IMR-90 (cell line): ENCODE measurements at places on chromosomes 13 and 19. TPM values are rescaled to one million over a fixed set of nuclear protein-coding genes. Genes with fewer than 3 reads are reported as not detected.
A peak's percentile ranks its signal among the peaks of the same experiment; 100 is the strongest.

DNA sequence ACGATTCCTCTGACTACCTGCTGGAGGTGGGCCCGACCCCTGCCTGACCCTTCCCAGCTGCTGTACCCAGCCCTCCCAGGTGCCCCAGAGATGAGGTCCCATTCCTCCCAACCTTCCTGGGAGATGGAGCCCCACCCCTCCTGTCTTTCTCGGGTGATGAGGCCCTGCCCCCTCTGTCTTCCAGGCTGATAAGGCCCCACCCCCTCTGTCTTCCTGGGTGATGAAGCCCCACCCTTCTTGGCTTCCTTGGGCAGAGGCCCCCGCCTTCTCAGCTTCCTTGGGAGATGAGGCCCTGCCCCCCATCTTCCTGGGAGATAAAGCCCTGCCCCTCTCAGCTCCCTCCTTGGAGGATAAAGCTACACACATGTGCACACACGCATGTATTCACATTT is 47.9 kb downstream of the CERS4 start:
- peaks cover 6% of the 10 kb centered on the region; the same call in 1 of the 2 replicates for H3K36me3 ChIP-seq
- no peak overlapping the region for H3K4me3 ChIP-seq
- no peak for DNase-seq
- no peak overlapping the region for H3K27ac ChIP-seq
- H3K4me1 ChIP-seq: peaks cover 3% of the 10 kb centered on the region; the same call in 1 of the 2 replicates

DNA sequence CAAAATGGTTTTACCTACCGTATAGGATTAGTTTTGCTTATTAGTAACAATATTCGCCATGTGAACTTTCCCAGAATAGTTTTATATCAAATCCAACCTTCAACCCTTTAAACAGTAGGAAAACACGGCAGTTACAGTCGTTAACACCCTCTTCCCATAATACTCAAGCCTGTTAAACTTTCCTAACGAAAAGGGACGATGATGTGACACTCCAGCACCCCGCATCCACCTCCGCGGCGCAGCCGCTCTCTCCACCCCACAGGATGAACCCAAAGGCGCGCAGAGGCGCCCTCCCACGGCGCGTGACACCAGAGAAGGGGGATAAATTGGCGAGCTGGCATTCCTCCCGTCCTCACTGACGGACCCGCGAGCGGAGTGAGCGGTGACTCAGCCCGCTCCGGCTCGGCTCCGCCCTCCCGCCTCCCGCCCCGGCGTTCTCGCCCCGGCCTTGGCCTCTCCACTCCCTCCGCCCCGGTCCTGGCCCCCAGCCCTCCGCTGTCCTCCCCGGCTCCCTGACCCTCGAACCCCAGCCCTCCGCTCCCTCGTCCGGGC is 665 bp downstream of the TUBGCP3 start:
- H3K27me3 ChIP-seq: no peaks in the 10 kb centered on the region
- no peaks in the 10 kb centered on the region for H3K36me3 ChIP-seq
- peak overlapping the region; percentile 90 for H3K27ac ChIP-seq
- 0 out of 2 replicates have a peak, but pooled peaks cover 3% of the 10 kb centered on the region for H3K4me1 ChIP-seq
- peak overlapping the region; percentile 83 for H3K4me3 ChIP-seq

GRCh38 chr13:91406619-91407018 is 8.2 kb downstream of the GPC5 start:
- no peak overlapping the region for H3K4me3 ChIP-seq
- no peaks in the 10 kb centered on the region for H3K4me1 ChIP-seq
- no peaks in the 10 kb centered on the region for H3K36me3 ChIP-seq
- peak; percentile 35 for DNase-seq

GRCh38 chr19:1952635-1953034 is 11.7 kb downstream of the CSNK1G2 start:
- no peaks in the 10 kb centered on the region for H3K27me3 ChIP-seq
- no peak for DNase-seq
- no peak overlapping the region for H3K4me3 ChIP-seq
- H3K4me1 ChIP-seq: no peaks in the 10 kb centered on the region

DNA sequence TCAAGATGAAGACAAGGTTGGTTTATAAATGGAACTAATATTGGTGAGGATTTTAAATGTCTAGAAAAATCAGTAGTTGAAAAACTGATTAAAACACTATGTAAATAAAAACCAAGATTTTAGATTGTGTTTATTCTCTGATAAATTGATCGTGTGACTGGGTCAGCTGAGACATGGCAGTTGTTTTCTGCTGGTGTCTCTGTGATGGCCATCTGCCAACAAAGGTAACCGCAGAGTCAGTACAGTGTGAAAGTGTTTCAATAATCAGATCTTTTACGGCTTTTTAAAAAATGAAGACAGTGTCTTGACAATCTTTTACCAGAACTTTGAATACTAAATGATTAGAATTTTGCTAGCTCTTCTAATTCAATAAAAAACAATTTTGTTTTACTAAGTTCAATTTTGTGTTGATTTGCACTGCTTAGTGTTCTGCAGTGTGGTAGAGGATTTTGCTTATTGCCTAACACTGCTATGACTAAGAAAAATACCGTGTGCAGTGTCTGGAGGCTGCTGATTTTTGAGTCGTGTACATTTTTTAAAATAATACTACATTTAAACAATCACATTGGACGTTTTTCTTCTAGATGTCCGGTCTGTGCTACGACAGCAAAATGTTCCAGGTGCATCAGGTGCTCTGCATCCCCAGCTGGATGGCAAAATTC is 32.7 kb upstream of the GPR183 start:
- no peaks in the 10 kb centered on the region for H3K27me3 ChIP-seq
- no peak overlapping the region for H3K27ac ChIP-seq
- peaks cover 14% of the 10 kb centered on the region for H3K36me3 ChIP-seq
- peaks cover 5% of the 10 kb centered on the region for H3K4me1 ChIP-seq
- DNase-seq: peak; percentile 72

- no peak overlapping the region for H3K4me3 ChIP-seq
- no peaks in the 10 kb centered on the region; the same call in 1 of the 2 replicates for H3K4me1 ChIP-seq
- no peak for DNase-seq
Measured at GRCh38 chr13:74280093-74280794, 146.0 kb upstream of the KLF12 start.

DNA sequence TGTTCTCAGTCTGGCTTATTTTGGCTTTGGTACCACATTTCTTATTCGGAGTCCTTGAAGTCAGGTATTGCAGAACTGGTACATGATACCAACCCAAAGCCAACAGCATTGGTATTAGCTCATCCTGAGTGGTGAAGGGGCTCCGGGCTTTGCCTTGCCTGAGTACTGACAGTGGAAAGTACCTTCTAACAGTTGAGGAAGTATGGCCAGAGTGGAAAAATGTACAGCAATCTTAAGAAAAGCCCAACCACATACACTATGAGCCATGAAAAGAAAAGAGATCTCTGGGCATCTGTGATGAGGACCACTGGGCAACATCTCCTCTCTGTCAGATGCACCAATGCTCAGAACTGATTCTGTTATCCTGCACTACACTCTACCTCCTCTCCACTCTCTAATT is 8.3 kb downstream of the LCP1 start:
- H3K27ac ChIP-seq: no peak overlapping the region
- H3K4me1 ChIP-seq: no peaks in the 10 kb centered on the region
- H3K27me3 ChIP-seq: peaks cover 4% of the 10 kb centered on the region; the same call in 1 of the 2 replicates
- no peak overlapping the region for H3K4me3 ChIP-seq
- DNase-seq: no peak

DNA sequence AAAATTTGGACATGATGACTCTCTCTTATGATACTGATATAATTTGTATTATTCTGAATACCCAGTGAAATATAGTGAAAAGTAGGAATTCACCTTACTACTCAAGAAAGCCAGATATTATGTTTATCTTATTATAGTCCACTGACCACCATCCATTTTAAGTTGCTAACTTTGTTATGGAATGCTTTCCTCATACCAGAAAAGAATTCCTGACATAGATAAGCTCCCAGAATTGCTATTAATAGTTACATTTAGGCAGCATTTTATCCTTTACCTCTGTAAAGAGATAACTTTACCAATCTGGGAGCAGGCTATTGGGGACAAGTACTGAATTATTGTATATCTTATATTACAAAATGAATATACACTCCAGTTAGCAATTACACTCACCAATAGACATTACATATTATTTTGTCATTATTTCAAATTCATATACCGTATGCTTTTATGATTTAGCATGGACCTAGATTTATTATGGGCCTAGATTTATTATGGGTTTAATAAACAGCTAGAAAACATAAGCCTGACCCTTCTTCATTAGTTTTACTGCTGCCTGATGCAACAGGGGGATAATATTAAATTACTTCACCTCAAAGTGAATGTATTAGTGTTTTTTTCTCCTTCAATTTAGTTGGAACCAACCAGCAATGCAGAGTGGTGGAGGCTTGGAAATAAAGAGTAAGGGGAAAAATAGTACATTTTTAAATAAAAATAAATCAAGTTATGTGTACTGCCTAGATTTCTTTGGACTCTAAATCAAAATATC is 1886.1 kb downstream of the PCDH9 start:
- no peak overlapping the region for H3K27ac ChIP-seq
- no peak for DNase-seq
- no peaks in the 10 kb centered on the region for H3K36me3 ChIP-seq
- H3K4me3 ChIP-seq: no peak overlapping the region
- no peaks in the 10 kb centered on the region for H3K27me3 ChIP-seq

- peaks cover 25% of the 10 kb centered on the region for H3K4me1 ChIP-seq
- DNase-seq: peak; percentile 80
- H3K27me3 ChIP-seq: no peaks in the 10 kb centered on the region
- peaks cover 14% of the 10 kb centered on the region for H3K36me3 ChIP-seq
Measured at GRCh38 chr19:34319785-34320184, 45.2 kb upstream of the GPI start.

DNA sequence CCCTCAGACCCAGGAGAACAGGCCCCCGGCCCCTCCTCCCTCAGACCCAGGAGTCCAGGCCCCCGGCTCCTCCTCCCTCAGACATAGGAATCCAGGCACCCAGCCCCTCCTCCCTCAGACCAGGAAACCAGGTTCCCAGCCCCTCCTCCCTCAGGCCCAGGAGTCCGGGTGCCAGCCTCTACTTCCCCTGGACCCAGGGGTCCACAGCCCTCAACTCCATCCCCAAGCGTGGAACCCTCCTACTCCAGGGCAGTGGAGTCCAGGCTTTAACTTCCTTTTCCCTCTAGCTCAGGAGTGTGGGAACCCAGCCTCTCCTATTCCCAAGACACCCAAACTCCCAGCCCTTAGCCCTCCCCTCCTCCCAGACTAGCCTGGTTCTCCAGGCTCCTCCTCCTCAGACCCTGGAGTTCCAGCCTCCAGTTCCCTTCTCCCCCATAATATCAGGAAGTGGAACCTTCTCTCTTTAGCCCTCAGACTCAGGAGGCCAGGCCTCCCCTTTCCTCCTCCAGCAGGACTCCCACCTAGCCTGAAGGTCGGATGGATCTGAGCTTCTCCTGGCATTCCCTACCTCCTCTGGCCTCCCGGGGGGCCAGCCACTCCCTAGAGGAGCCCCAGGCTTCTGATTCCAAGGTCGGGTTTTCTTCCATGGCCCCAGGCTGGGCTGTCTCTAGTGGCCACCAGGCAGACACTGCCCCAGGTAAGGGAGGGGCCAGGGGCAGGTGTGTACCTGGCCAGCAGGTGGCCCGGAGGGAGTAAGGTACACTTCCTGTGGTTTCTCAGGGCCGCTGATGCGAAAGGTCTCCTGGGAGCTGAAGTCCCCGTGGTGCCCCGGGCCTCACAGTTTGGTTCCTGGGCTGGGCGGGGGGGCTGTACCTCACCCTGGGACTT is at the start of gene TMC4:
Gene TMC4, minus strand, starts transcription at position 690 of the 888 bp plus-strand sequence. Its CDS starts 43 bp downstream, at position 647.
- H3K27ac ChIP-seq: no peak within 1 kb of the TSS
- H3K36me3 ChIP-seq: peaks cover 6% of the 10 kb centered on the region; the same call in 1 of the 2 replicates
- H3K27me3 ChIP-seq: no peaks in the 10 kb centered on the region
- no peak within 1 kb of the TSS for H3K4me3 ChIP-seq
- no peak for DNase-seq

GRCh38 chr13:65868099-65868498 is 1362.0 kb downstream of the PCDH9 start:
- no peaks in the 10 kb centered on the region for H3K36me3 ChIP-seq
- no peak for DNase-seq
- H3K27ac ChIP-seq: no peak overlapping the region
- no peak overlapping the region for H3K4me3 ChIP-seq
- H3K27me3 ChIP-seq: no peaks in the 10 kb centered on the region

- H3K27ac ChIP-seq: no peak overlapping the region
- H3K36me3 ChIP-seq: peaks cover 75% of the 10 kb centered on the region
- no peak for DNase-seq
- no peaks in the 10 kb centered on the region for H3K4me1 ChIP-seq
- no peak overlapping the region for H3K4me3 ChIP-seq
Measured at GRCh38 chr19:1616396-1616795, 11.1 kb upstream of the UQCR11 start.

GRCh38 chr19:33460221-33460908 is 61.2 kb downstream of the PEPD start:
- H3K4me3 ChIP-seq: no peak overlapping the region
- H3K36me3 ChIP-seq: peaks cover 1% of the 10 kb centered on the region; the same call in 1 of the 2 replicates
- no peaks in the 10 kb centered on the region for H3K27me3 ChIP-seq
- H3K4me1 ChIP-seq: no peaks in the 10 kb centered on the region
- no peak overlapping the region for H3K27ac ChIP-seq

- H3K4me3 ChIP-seq: no peak overlapping the region
- no peaks in the 10 kb centered on the region for H3K36me3 ChIP-seq
- H3K27me3 ChIP-seq: no peaks in the 10 kb centered on the region
- no peak for DNase-seq
- H3K4me1 ChIP-seq: peaks cover 5% of the 10 kb centered on the region; the same call in 1 of the 2 replicates
Measured at GRCh38 chr13:110103534-110103933, 203.4 kb downstream of the COL4A1 start.

DNA sequence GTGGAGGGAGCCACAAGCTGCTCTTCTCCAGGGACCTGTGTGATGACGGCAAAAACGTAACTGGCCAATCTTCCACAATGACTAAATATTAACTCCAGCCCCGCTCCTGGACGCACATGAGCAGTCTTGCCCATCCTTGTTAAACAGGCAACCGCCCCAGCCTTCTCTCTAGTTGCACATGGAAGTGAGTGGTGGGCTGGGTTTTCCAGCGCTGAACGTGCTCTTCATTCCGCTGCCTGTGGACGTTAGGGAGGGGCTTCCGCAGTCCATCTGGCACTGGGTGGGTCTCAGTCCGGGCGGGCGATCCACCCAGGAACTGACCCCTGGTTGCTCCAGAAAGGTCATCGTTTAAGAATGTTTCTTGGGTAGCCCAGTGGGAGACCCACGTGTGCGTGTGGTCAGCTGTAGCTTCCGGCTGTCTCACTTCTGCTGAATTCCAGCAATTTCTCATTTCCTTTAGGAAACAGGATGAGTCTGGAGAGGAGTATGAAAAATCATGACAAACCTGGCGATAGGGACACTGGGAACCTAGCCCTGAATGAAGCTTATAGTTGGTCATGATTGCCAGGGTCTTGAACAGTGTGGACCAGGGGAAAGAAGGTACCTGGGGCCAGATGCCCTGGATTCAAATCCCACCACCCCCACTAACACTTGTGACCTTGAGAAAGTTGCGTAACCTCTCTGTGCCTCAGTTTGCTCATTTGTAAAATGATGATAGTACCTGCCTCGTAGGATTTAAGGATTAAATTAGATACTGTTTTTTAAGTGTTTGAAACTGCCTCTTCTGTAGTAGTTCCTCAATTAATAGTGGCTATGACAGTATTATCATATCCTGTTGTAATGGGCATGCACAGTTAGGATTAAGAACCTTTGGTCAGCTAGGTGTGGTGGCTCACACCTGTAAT is 92.6 kb downstream of the SIPA1L3 start:
- DNase-seq: peak; percentile 98
- H3K27me3 ChIP-seq: no peaks in the 10 kb centered on the region
- H3K4me1 ChIP-seq: peaks cover 15% of the 10 kb centered on the region
- no peaks in the 10 kb centered on the region for H3K36me3 ChIP-seq
- H3K27ac ChIP-seq: peak overlapping the region; percentile 67

The APOC1 gene
- total RNA-seq: not detected in 2 replicates

The RASGRP4 gene
- total RNA-seq: not detected in 2 replicates

The CYP4F8 gene
- not detected in 2 replicates for total RNA-seq

The QPCTL gene
- total RNA-seq: 6.6 and 7.8 TPM in 2 replicates

The HIF3A gene
- not detected in 2 replicates for total RNA-seq

The ABHD13 gene
- total RNA-seq: 4.1 and 10.6 TPM in 2 replicates

The ZNF728 gene
- not detected in 2 replicates for total RNA-seq
